ENCODE measurements at places on chromosomes 7 and 10.
A peak's percentile ranks its signal among the peaks of the same experiment; 100 is the strongest.

DNA sequence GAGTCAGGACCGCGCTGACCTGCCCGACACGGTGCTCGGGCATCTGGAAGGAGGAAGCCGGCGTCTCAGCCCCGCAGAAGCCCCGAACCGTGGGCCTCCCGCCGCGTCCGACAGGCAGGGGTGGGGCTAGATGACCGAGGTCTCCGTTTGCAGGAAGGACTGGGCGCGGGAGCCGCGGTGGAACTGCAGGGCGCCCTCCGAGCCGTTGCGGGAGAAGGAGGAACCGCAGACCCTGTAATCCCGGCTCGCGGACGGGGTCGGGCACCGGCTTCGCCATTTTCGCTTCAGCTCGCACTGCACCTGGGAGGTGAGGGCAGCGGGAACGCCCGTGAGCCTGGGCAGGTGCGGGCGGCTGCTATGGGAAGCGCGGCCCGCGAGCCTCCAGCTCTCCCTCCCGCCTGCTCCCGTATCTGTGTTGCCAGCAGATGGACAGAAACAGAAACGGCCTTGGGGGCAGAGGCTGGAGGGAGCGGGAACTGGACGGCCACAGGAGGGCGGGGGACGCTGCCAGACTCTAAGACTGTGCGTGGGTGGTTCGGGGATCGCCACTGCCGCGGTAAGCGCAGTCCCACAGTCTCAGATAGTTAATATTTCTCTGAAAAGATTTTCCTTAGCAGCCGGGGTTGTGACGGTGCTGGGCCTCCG lies 114.1 kb downstream of the VIPR2 start:
- DNase-seq: peak; percentile 43

DNA sequence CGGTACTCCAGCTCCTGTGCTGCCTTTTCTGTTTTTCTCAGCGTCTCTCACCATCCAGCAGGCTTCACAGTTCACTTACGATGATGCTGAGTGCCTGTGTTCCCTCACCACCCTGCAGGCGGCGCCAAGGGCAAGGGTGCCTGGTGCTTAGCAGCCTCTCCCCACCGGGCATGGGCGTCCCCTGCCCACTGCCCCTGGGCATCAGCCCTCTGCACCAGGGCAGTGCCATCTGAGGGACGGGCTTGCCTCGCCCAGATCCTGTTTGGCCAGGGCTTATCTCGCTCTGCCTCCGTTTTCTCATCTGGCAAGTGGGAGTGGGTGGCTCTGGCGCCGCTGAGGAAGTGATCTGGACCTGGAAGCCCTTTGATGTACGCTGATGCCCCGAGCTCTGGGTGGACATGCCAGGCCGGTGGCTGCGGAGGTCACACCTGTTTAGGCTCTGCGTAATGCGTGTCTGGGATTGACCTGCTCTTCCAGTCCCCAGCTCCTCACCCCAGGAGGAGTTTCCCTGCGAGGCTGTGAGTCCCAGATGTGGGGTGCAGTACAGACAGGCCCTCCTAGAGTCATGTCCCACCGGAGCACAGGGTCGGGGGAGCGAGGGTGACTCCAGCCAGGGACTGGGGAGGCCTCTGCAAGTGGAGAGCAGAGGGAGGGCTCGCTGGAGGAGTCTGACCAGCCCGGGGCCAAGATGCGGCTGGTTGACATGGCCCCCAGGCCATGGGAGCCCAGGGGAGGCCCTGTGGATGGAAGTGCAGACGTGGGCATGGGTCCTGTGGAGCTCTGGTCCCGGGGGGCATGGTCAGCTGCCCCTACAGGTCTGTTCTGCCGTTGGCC lies 11.8 kb downstream of the TTYH3 start:
- no peak for DNase-seq

GRCh38 chr10:81414038-81414437 lies 461.0 kb upstream of the NRG3 start:
- DNase-seq: no peak

GRCh38 chr10:68132391-68132790 lies 23.1 kb downstream of the MYPN start:
- no peak for DNase-seq

DNA sequence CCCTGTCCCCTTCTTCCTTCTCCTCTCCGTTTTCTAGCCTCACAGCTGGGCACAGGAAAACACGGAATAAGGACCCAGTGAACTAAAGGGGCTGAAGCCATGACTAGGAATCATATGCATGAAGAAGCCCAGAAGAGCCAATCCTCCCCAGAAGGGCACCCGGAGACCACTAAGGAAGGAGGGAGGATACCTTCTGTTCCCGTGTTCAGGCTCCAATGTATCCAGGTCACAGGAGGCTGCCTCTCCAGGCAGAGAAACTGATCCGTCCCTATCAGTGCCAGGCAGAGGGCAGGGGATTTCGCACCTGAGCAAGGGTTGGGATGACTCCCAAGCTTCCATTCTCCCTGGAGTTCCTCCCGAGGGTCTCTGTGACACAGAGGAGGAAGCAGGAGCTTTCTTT lies 246.6 kb downstream of the SNX10 start:
- DNase-seq: no peak

- DNase-seq: no peak
Observed at GRCh38 chr7:114539575-114539974, 125.0 kb downstream of the FOXP2 start.

GRCh38 chr10:101615525-101616116 lies 27.5 kb downstream of the DPCD start:
- DNase-seq: no peak

- DNase-seq: no peak
Observed at GRCh38 chr10:60021361-60021760, 115.0 kb upstream of the CCDC6 start.

- no peak for DNase-seq
Observed at GRCh38 chr7:30584415-30584814, 10.3 kb upstream of the GARS1 start.

- no peak for DNase-seq
Observed at GRCh38 chr10:113859261-113859660, 4.8 kb downstream of the NHLRC2 start.

DNA sequence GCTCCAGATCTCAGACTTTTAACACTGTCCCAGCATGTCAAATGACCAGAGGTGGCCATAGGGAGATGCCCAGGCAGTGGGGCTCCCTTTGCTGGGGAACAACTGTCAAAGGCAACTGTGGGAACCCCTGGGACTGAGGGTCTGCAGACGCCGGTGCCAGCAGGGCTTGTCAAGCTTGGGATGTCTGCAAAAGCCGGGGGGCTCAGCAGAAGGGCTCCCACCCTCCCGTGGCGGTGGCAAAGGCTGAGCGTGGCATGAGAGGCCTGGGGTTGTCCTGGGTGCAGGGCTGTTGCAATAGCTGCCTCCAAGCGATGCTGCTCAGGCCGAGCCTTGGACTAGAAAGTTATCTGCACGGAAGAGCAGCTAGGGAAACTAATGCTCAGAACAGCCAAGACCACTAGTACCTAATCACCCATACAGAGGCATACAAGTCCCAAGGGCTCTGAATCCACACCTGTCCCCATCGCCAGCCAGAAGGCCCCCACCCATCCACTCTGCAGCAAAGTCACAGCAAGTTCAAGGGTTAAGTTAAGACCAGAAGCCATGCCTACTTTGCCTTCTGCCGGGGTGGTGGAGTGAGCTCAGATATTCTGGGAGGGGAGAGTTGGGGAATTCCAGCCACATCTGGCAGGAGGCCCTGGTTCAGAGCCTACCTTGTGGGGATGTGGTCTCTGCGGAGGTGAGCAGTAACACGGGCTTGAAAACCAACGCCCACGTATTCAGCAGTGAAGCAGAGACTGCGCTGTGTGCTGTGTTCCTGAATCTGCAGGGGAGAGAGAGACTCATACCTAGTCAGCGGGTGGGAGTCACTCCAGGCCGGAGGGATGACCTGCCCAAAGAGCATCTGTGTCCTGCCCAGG lies 4.6 kb downstream of the SH2B2 start:
- peak; percentile 57 for DNase-seq

DNA sequence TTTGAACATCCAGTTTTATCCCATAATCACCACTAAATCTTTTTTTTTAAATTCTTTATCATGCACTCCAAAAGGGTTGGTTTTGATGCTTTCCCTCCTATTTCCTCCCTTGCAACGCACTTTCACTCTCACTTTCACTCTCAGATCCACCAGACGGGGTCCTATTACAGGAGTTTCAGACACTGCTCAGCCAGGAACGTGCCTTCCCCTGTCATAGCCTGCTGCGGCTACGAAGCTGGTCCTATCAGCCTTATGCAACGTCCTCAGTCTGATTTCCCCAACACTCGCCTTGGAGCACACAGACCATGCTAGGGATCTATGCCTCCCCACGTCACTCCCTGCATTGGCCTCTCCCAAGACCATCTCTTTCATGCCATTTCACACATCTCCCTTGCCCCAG lies 23.4 kb downstream of the ZPBP start:
- peak; percentile 27 for DNase-seq

DNA sequence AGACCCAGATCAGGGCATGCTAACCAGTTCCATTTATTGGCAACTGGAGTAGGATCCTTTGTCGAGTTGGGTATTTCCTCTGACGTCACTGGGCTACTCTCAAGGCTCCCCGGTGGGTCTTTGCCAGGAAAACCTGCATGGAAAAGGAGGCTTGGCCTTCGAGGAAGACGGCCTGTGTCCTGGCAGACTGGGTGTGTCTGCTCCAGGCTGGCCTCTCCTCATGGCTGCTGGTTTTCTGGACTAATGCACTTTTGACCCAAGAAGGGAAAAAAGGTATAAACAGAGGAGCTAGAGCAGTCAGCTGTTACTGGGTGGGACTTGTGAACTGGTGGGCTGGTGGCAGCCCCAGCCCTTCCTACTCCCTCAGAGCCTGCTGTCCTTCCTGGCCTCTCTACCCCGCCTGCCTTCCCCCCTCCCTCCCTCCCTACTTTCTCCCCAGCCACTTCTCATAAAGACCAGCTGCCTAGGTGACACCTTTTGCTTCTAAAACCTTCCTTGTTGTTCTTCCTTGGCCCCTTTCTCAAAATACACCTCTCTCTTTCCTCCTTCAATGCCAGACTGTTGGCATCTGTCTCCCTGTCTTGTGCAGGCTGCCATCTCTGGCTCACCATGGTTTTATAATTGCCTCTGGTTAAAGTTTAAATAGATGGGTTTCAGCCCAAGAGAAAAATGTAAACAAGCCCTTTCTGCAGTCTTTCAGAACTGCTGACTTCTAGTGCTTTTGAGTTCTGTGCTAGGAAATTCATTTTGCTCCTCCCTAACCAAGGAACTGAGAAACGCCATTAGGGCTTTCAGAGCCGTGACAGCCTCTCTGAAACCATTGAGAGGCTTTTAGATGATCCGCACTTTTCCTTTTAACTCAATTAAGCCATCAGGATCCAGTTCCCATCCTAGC lies 101.8 kb upstream of the MKLN1 start:
- DNase-seq: no peak

GRCh38 chr7:45978731-45979211 lies 57.7 kb upstream of the IGFBP3 start:
- no peak for DNase-seq

GRCh38 chr10:62577666-62578291 lies 203.6 kb downstream of the ZNF365 start:
- DNase-seq: no peak

GRCh38 chr7:142860968-142861367 lies 6.1 kb downstream of the EPHB6 start:
- DNase-seq: no peak

DNA sequence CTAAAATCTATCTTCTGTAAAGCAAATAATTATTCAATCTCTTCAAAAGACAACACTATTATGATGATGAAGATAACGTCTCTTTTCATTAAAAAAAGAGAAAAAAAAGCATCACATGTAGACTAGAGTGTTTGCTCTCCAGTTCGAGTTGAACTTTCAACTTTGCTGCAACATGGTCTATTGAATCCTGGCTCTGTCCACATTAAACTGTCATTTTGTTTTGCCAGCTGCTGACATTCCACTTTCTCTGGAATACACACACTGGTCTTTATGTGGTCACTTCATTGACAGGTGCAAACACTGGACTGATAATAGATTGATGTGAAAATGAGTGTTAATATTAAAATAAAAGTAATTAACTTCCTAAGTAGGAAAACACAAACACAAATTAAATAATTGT lies 61.7 kb downstream of the PTF1A start:
- DNase-seq: no peak

DNA sequence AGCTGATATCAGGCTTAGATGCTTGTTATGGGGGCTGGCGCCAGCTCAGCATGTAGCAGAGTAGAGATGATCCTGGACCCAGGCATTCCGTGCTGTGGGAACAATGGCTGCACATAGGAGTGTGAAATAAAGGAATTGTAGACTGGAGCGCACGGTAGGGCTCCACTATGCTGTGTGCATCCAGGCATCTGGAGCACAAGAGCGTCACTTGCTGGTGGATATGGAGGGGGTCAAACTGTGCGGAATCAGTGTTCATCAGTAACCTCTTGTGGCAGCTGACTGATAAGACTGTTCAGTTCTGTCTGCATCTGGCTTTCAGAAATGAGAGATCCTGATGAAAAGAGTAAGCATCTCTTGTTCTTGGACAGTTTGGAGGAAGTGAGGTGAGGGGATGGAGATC lies 55.8 kb downstream of the ZNF503 start:
- no peak for DNase-seq

DNA sequence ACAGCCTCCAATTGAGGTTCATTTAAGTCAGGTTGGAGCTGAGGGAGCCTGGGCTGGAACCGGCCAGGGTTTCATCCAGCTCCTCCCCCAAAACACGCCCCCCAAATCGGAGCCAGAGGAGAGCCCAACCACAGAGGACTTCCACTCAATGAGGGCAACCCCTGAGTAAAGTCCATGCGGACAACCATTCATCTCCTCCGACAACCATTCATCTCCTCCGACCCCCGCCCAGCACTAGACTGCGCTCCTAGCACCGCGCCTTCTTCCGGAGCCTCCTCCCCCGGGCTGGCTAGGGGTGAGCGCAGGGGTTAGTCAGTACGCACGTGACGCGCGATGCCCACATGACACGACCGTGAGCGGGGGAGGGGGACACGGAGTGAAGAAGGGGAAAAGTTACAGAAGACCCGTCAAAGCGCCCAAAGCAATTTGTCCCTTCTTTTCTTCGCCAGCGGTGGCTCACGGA lies 1.4 kb downstream of the MAGI2 start:
- DNase-seq: peak; percentile 25

GRCh38 chr10:110077436-110078130 lies 69.8 kb downstream of the ADD3 start:
- DNase-seq: no peak

DNA sequence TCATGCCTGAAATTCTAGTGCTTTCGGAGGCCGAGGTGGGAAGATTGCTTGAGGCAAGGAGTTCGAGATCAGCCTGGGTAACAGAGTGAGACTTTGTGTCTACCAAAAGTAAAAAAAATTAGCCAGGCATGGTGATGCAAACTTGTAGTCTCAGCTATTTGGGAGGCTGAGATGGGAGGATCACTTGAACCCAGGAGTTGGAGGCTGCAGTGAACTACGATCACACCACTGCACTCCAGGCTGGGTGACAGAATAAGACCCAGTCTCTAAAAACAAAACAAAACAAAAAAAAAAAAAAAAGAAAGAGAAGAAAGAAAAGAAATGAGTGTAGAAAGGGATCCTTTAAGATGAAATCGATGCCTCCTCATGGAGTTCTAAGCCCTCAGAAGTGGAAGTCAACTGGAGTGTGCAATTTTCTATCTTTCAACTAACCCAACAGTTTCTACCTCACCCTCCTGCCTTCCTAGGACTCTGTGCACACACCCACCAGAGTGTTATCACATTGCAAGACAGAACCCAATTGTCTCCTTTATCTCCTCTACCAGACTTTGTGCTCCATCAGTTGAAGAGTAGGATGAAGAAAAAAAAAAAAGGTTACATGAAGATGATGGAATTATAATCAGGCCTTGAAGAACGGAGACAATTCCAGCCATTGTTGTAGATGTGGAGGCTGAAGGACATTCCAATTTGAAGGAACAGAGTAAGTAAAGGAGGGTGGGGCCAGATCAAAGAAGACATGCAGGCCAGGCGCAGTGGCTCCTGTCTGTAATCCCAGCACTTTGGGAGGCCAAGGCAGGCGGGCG lies 26.9 kb downstream of the NYAP1 start:
- no peak for DNase-seq

GRCh38 chr7:22025983-22026382 lies 80.3 kb upstream of the CDCA7L start:
- no peak for DNase-seq
